ENCODE measurements at places on chromosomes 1 and 21. TPM values are rescaled to one million over a fixed set of nuclear protein-coding genes. Genes with fewer than 3 reads are reported as not detected.

DNA sequence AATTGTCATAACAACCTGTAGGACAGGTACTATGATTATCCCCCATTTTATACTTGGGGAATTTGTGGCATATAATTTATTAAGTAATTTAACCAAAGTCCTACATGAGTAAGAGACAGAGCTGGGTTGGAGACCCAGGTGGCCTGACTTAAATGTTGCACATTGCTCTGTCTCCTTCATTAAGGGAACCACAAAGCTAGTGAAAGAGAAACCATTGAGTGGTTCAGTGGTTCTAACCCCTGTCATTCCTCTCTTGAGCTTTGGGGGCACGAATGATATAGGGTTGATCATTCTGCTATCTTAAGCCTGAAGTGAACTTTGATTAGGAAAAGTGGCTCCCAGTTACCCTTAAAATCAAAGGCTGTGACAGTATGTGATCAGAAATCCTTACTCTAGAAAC is 5.3 kb upstream of the MAP3K7CL start:
- peaks cover 14% of the 10 kb centered on the region for H3K36me3 ChIP-seq
- no peak overlapping the region for H3K4me3 ChIP-seq
- H3K4me1 ChIP-seq: no peaks in the 10 kb centered on the region
- no peak overlapping the region for H3K27ac ChIP-seq

The USH2A gene
- not detected for total RNA-seq

GRCh38 chr1:177133977-177134538 is 30.5 kb downstream of the ASTN1 start:
- DNase-seq: no peak
- H3K36me3 ChIP-seq: no peaks in the 10 kb centered on the region
- no peak overlapping the region for H3K4me3 ChIP-seq
- peaks cover 8% of the 10 kb centered on the region for H3K27me3 ChIP-seq
- H3K4me1 ChIP-seq: no peaks in the 10 kb centered on the region

DNA sequence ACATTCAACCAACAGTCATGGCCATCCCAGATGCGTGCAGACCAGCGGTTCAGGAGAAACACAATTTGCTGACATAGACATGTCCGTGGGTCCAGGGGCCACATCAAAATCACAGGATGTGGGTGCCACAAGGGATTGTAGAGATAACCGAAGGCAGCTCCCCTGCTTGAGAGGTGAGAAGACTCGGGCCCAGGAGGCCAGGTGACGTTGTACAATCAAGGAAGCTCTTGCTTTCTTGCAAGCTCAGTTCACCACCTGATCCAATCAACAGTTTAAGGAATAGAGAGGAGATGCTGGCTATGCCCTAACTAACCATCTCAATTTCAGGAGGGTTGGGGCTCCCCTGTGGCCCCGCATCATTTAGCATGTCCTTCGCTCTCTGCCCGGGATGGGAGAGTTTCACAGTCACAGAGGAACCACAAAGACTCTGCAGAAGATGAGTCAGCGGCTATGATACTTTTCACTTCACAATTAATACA is 19.5 kb downstream of the UBASH3A start:
- no peak for DNase-seq
- peaks cover 89% of the 10 kb centered on the region for H3K4me1 ChIP-seq
- no peaks in the 10 kb centered on the region for H3K27me3 ChIP-seq
- peak overlapping the region; percentile 67 for H3K4me3 ChIP-seq

DNA sequence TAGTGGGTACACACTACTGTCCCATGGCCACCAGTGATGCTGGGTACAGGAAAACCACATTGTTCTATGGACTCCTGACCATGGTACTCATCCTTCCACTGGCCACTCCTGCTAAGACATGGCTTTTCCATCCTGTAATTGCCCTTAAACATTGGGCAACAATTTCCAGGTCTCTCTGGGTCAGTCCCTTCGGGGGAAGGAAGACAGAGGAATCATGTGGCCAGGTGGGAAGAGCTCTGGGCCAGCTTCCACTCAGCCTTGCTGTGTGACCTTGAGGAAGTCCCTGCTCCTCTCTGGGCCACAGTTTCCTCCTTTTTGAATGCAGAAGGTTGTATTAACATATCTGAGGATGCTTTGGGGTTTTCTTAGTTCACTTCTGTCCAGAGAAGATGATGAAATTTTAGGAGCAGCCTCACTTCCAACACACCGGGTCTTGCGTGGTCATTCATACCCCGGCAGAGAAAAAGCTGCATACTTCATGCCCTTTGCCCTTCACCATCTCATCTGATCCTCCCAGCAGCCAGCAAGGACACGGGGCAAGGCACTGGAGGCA is 50.8 kb downstream of the SRRM1 start:
- no peaks in the 10 kb centered on the region for H3K36me3 ChIP-seq
- no peak for DNase-seq
- no peak overlapping the region for H3K27ac ChIP-seq
- no peaks in the 10 kb centered on the region for H3K27me3 ChIP-seq
- H3K4me3 ChIP-seq: no peak overlapping the region

The SPRR2A gene
- not detected for total RNA-seq

DNA sequence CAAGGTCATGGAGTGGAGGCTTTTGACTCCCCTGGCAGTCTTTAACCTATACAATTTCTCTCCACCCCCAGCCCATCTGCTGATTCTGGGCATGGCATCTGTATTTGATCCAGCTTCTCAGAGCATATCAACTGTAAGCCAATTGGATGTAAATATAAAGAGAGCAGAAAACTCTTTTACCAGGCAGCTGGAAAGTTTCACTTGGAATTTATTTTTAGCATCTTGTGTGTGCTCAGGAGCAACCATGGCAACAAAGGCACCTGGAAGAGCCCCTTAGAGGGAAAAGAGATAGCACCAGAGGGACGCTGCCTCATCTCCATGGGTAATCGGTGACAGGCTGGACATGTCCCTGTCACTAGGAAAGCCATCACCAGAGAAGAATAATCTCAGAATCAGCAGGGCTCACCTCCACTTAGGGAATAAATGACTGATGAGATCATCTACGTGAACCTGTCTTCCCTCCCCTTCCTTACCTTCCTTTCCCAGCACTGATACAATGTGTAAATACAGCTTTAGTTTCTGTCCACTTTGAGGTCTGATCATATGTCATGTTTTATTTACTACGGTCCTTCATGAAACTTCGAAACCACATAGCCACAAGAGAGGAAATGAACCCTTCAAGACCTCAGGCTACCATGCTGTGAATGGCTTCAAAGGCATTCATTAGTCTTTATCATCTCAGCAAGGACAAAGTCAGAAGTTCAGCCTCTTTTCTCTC is 25.3 kb upstream of the SIPA1L2 start:
- no peaks in the 10 kb centered on the region for H3K4me1 ChIP-seq
- peaks cover 15% of the 10 kb centered on the region for H3K27me3 ChIP-seq
- no peak overlapping the region for H3K4me3 ChIP-seq
- DNase-seq: no peak
- no peak overlapping the region for H3K27ac ChIP-seq

The CHRNB2 gene
- not detected for total RNA-seq

The EVA1C gene
- 14.4 TPM for total RNA-seq

The PTPN14 gene
- total RNA-seq: not detected

DNA sequence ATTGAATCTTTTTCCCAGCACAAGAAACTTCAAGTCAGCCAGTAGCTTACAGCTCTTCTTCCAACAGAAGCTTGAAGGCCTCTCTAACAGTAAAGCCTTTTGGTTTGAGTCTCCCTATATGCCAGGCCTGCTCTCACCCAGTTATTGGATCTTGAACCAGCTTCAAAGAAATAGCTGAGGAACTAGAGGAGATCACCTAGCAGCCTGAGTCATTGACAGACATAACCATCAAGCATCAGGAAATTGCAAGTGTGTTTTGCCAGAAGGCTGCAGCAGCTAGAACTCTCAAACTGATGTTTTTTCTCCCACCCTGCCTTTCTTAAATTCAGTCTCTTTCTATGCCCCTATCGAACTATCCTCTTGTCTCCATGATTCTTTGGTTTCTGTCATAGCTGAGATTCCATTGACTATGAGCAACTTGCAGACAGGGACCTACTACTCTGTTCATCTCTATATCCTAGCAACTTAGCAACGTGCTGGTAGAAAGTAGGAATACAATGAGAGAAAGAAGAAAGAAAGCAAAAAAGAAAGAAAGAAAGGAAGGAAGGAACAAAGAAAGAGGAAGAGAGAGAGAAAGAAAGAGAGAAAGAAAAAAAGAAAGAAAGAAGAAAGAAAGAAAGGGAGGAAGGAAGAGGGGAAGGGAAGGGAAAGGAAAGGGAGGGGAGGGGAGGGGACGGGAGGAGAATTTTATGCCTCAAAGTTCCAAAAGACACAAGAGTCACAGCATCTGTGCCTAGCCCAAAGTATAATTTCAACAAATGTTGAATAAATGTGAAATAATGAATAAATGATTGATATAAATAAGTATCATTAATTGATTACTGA is 60.0 kb upstream of the FGGY start:
- DNase-seq: no peak
- H3K36me3 ChIP-seq: no peaks in the 10 kb centered on the region
- no peaks in the 10 kb centered on the region for H3K4me1 ChIP-seq
- H3K27ac ChIP-seq: no peak overlapping the region

- H3K36me3 ChIP-seq: no peaks in the 10 kb centered on the region
- H3K4me1 ChIP-seq: peaks cover 9% of the 10 kb centered on the region
- DNase-seq: no peak
These were observed 23.6 kb upstream of the SPSB1 start for GRCh38 chr1:9269078-9269501.

- H3K27me3 ChIP-seq: no peaks in the 10 kb centered on the region
- peak overlapping the region; percentile 95 for H3K4me3 ChIP-seq
- peaks cover 9% of the 10 kb centered on the region for H3K36me3 ChIP-seq
- no peak overlapping the region for H3K27ac ChIP-seq
- H3K4me1 ChIP-seq: peaks cover 36% of the 10 kb centered on the region
- DNase-seq: peak; percentile 73
These were observed 1.0 kb downstream of the ARID4B start for GRCh38 chr1:235326719-235327558.

GRCh38 chr21:28516991-28517592 is 475.6 kb downstream of the LTN1 start:
- H3K36me3 ChIP-seq: no peaks in the 10 kb centered on the region
- H3K4me3 ChIP-seq: no peak overlapping the region
- DNase-seq: peak; percentile 46
- H3K27me3 ChIP-seq: no peaks in the 10 kb centered on the region
- H3K4me1 ChIP-seq: no peaks in the 10 kb centered on the region

The PRAMEF26 gene
- not detected for total RNA-seq

The NEXN gene
- total RNA-seq: 0.33 TPM

DNA sequence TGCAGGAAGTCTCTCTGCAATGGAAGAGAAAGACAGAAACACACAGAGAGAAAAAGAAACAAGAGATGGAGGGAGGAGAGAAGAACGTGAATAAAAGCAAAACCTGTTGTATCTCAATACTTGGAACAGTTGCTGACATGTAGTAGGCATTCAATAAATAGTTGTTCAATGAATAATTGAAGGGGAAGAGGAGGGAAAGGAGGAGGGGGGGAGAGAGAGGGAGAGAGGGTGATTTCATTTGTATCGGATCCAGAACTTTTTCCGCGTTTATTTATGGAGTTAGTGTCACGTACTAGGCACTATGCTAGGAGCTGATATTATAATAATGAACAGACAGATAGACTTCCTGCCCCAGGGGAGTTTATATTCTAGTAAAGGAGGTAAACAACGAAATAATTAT is 144.1 kb downstream of the OMA1 start:
- no peaks in the 10 kb centered on the region for H3K4me1 ChIP-seq
- no peaks in the 10 kb centered on the region for H3K27me3 ChIP-seq
- H3K27ac ChIP-seq: no peak overlapping the region
- no peaks in the 10 kb centered on the region for H3K36me3 ChIP-seq

DNA sequence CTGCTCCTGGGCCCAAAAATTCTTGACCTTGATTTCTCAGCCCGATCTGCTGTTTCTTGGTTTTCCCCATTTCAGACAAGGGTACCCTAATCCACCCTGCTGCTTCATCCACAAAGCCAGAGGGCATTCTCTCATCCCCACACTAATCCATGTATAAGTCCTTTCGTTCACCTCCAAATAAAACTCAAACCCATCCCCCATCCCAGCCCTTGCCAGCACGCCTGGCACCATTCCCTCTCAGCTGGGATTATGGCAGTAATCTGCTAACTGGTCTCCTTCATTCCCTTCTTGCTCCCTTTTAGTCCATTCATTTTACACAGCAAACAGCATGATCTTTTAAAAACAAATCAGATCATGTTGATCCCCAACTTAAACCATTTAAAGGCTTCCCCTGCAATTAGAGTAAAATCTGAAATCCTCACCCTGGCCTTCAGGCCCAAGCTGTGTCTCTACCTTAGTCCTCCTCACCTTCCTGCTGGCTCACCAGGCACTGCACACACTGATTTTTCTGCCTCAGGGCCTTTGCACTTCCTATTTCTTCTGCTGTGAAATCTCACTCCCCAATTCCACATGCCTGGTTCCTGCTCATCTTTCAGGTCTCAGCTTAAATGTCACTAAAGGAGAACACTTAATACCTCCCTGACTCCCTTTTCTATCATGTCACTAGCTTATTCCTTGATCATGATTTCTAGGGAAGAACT is 12.2 kb upstream of the TRNP1 start:
- no peak for DNase-seq
- H3K27ac ChIP-seq: no peak overlapping the region
- H3K4me3 ChIP-seq: no peak overlapping the region
- H3K36me3 ChIP-seq: no peaks in the 10 kb centered on the region
- no peaks in the 10 kb centered on the region for H3K4me1 ChIP-seq

GRCh38 chr21:36845070-36845469 is 121.4 kb downstream of the HLCS start:
- no peaks in the 10 kb centered on the region for H3K4me1 ChIP-seq
- DNase-seq: no peak
- no peak overlapping the region for H3K4me3 ChIP-seq
- no peaks in the 10 kb centered on the region for H3K27me3 ChIP-seq
- H3K27ac ChIP-seq: no peak overlapping the region

DNA sequence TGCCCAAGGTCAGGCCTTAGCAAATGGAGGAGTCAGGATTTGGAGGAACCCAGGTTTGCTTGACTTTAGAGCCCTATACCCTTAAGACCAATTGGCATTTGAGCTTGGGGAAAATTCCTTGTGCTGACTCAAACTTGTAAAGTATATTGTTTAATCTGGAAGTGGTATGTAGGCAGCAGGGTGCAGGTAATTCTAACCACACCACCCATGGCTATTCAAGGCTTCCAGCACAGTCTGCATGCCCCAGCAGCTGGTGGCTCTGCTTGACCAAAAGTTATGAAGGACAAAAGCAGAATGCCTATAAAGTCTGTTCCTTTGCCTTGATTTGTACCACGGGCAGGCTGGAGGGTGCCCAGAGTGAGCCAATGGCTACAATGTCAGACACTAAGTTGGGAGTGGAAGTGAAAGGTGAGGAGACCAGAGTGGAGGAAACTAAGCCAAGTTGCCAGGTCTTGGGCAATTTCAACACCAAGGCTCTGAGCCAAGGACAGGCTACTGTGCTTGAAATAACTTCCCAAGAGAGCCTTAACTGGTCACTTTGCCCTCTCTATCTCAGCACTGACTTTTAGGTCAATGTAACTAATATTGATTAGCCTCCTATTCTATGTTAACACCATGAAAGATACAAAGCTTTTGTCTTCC is 4.7 kb upstream of the G0S2 start:
- no peak overlapping the region for H3K27ac ChIP-seq
- peaks cover 36% of the 10 kb centered on the region for H3K27me3 ChIP-seq
- no peaks in the 10 kb centered on the region for H3K36me3 ChIP-seq
- no peak for DNase-seq
- peaks cover 23% of the 10 kb centered on the region for H3K4me1 ChIP-seq
- H3K4me3 ChIP-seq: no peak overlapping the region

The FCRL6 gene
- total RNA-seq: 2.1 TPM

- H3K36me3 ChIP-seq: peaks cover 14% of the 10 kb centered on the region
- H3K4me3 ChIP-seq: peak overlapping the region; percentile 58
- H3K4me1 ChIP-seq: peaks cover 45% of the 10 kb centered on the region
- H3K27me3 ChIP-seq: no peaks in the 10 kb centered on the region
These were observed 298 bp downstream of the SSBP3 start for GRCh38 chr1:54405898-54406293.

GRCh38 chr1:39720094-39720999 is 18.3 kb upstream of the PPIE start:
- H3K27ac ChIP-seq: no peak overlapping the region
- DNase-seq: peak; percentile 76
- no peaks in the 10 kb centered on the region for H3K4me1 ChIP-seq
- no peak overlapping the region for H3K4me3 ChIP-seq

Data from naive thymus-derived CD8-positive, alpha-beta T cell (primary cell).